ENCODE measurements at places on chromosomes 6 and 20.
A peak's percentile ranks its signal among the peaks of the same experiment; 100 is the strongest.

DNA sequence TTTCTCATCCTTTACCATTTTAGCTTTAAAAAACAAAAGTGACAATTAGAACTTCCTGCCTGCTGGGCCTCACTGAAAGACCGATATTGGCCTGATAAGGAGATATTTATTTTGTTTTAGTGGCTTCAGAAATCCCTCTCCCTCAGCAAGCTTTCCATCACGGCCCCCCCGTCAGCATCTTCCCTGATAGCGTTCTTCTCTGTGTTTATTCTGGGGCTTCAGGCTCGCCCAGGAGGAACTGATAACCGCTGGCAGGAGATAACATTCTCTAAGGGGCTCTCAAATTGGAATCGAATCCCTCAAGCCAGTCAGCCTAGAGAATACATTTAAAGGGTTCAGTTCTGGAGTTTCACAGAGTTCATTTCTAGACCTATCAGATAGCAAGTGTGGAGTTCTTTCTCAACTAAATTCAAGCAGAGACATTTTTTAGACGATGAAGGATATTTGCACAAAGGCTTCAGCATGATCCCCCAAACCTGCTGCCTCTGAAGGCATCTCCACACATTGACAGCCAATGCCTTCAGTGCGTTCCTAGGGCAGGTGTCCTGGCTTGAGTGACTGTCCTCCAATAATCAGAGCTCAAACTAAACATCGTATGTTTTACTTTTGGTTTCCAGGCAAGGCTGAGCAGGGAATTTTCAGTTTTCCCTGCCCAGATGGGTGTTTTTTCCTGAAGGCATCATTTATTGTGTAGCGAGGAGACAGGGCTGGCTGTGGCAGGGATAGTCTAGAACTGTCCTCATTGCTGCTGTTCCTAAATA is 17.0 kb downstream of the PRDM1 start:
- no peak for DNase-seq

DNA sequence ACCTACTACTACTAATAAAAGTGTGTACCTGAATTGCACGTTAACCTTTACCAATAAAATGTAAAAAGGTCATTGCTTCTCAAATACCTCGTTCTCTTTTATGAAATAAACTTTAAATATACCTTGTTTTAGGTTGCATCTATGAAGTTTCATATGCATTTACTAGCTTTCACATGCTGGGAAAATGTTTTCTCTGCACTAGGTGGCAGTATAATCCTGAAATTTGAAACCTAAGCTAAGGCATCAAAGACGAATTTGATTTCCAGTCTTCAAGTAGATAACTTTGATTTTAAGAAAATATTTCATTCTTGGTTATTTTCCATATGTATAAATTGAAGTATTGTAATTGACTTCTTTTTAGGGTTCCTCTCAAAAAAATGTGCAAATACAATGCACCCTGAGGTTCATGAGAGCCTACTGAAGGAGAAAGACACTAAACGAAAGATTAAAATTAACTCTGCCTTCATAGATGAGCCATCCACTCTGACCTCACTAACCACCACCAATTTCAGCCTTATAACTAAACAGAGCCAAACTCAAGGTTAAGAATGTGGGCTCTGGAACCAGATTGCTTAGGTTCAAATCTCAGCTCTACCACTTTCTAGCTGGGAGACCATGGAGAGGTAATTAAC is 7.3 kb upstream of the COL9A1 start:
- peak; percentile 19 for DNase-seq

DNA sequence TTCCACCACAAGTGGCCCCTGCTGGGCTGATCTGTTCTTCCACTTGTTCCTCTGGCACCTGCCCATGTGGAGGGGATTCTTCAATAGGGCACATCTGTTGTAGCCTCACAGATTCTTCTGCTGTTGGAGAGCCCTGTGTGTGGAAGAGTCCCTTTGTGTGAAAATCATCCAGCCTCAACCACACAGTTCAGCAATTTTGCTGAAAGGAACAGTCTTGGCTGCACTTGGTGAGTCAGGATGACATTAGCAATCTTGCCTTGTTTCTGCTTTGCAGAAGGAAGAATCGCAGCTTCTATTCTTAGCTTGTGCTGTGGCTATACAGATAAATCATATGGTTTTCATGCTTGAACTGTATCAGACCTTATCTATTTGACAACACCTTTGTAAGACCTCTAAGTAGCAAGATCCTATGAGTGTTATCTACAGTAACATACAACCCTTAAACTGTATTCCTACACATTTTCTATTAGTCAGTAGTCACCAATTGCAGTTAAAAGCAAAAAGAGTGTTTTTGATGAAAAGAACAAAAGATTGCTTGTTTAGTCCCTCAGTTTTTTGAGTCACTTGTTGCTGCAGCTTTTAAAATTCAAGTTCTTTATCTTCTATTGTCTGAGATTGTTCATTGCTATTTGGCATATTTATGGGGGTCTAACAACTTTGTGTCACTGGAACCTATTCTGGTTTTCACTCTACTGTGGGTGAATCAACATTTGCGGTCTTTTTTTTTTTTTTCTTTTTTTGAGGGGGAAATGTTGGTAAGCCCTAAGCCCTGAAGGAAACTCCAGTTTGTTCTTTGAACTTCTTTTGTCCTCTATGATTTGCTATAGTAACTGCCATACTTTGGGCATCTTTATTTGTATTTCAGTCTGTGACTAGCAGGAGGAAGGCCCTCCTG is 231.6 kb downstream of the TFAP2B start:
- no peak for DNase-seq

GRCh38 chr6:40791004-40791403 is 203.8 kb upstream of the LRFN2 start:
- no peak for DNase-seq

- no peak for DNase-seq
These were observed 56.1 kb downstream of the FIG4 start for GRCh38 chr6:109747221-109747620.

GRCh38 chr6:112037783-112038216 is 16.1 kb upstream of the CCN6 start:
- no peak for DNase-seq
